Fibroblast of pulmonary artery (primary cell): ENCODE measurements at places on chromosomes 12 and 14.

- DNase-seq = no peak
Measured at GRCh38 chr14:88605594-88605993, 42.8 kb downstream of the ZC3H14 start.

DNA sequence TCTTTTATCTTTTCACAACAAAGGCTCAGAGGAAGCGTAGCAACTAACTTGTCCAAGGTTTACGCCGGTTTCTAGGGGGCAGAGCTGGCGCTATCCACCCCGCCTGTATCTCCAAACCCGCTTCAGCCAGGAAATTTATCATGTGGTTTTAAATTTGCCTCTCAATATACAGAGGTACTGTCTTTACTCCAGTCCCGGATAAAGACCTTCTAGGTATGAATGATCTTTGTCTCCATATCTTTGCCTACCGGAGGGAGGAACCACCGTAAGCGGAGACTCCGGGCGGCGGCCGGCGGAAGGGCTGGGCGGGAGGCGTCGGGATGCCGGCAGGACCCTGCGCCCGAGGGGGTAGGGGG, 693 bp upstream of the RIMKLB start:
- peak; percentile 64 for DNase-seq

GRCh38 chr12:58283553-58283952, 342.2 kb downstream of the ATP23 start:
- DNase-seq = no peak

- no peak for DNase-seq
Measured at GRCh38 chr12:116144384-116144783, 133.1 kb downstream of the MED13L start.

DNA sequence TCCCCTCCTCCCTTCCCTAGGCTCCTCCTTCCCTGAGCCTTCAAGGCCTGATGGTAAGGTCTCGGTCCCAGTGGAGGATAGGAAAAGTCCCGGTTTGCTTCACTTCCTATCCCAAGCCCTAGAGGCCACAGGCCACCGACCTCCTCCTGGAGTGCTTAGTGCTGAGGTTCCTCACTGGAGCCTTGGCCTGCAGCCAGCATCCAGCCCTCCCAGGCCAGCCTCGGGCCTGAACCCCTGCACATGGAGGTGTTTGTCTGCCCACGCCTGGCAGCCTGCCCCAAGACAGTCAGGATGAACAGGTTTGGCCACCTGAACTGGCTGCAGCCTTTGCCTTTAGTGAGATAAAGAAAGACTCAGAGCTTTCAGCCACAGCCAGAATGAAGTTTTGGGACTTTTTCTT, 15.8 kb upstream of the KRT7 start:
- DNase-seq = no peak

DNA sequence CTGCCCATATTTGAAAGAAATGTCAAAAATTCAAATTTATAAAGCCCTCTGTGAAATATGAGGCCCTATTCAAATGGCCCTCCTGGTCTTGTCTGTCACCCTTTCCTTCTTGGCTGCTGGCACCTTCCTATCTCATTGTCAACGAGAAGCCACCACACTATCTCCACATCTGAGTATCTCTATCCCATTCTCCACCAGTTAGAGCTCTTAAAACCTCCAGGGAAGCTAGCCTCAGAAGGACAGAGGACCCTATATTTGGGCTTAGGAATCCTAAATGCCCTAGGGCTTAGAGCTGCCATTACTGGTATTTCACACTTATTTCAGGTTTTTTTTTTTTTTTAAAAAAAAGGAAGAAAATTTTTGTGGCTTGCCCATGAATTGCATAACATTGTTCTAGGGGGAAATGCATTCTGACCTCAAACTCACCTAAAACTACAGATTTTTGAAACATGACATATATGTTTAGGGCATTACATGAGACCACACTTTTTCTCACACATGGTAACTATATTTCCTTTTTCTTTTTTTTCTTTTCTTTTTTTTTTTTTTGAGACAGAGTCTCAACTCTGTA, 25.0 kb downstream of the SLC25A21 start:
- no peak for DNase-seq

DNA sequence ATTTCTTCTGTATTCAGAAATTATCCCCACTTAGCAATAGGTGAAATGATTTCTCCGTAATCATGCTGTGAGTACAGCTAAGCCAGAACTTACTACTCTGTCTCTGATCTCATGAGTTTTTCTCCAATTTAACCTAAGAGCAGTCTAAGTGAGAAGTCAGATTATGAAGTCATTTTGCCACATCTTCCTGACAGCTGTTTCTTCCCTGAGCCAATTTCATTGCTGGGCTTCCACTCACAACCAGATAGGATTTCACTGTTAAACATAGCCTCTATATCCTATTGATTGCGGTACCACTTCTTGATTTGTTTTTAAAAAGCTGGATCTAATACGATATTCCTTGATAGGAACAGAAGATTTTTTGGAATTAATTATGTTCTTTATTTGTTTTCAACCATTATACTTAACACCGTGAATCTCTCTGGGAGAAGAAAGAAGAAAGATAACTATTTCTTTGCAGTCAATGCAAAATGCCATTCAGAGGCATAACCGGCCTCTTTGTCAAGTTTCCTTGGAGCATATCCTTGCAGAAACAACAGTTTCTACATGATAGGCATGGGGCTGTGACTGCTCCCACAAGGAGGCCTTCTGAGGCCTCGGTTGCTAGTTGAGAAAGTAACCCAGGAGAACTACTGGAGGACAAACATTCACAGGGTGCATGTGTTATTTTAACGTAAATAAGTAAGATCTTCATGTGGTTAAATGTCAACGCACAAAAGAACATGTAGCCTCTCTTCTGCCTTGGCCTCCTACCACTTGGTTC, 212.2 kb downstream of the NPAS3 start:
- DNase-seq = no peak

DNA sequence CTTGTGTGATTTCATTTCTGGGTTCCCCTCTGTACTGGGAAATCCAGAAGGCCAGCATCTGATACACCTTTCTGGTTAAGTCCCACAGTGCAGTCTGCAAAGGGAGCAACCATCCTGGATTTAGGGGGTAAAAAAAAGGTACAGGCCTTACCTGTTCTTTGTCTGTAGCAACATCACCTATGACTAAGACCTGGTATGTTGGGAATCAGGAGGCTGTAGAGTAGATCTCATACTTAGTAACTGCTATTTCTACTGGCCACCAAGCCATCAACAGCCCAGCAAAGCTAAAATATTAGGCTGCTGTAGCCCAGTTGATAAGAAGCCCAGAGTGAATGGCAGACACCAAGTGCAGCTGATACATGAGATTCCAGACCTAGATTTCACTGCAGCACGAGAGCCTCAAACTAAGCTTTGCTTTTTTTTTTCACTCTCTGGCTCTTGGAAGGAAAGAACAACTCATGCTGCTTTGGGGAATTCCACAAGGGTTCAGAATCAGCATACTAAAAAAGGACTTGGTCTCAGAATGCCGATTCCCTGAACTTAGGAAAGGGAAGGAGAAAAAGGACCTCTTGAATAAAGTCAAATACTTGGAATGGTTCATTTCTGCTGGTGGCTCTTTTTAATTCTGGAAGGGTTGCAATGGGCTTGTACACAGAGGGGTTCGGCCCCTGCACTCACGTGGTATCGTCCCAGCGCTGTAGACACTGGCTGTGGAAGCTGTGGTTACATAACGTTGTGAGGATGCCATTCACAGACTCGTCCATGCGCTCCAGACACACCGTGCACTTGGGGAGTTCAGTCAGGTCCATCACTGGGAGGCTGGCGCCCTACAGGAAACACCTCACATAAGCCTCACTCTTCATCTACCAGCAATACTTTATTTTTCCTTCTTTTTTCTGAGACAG, 20.5 kb downstream of the BRAP start:
- DNase-seq = no peak

GRCh38 chr12:100346660-100347059, 10.2 kb upstream of the SLC17A8 start:
- peak; percentile 24 for DNase-seq

GRCh38 chr14:97080991-97081390, 283.8 kb downstream of the VRK1 start:
- DNase-seq = no peak

GRCh38 chr12:105013892-105014291, 27.8 kb downstream of the NOPCHAP1 start:
- DNase-seq = no peak

DNA sequence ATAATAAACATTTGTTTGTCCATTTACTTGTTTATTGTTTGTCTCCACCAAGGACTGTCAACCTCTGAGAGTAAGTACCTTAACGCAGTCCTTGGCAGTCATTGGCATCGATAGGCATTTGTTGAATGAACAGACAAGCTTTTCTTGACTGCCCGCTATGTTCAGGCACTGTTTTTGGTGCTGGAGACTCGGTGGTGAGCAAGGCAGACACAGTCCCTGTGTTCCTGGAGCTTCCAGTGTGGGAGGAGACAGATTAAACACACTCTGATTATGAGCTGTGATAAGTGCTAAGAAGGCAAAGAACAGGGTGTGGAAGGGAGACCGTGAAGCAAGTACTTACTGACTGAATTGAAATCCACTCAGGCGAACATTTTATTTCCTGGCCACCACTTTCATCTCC, 1.2 kb downstream of the ATP6V0A2 start:
- peak; percentile 16 for DNase-seq

GRCh38 chr14:105061428-105062047, 3.7 kb downstream of the GPR132 start:
- no peak for DNase-seq

- no peak for DNase-seq
Measured at GRCh38 chr12:85266356-85266755, 13.7 kb upstream of the ALX1 start.

DNA sequence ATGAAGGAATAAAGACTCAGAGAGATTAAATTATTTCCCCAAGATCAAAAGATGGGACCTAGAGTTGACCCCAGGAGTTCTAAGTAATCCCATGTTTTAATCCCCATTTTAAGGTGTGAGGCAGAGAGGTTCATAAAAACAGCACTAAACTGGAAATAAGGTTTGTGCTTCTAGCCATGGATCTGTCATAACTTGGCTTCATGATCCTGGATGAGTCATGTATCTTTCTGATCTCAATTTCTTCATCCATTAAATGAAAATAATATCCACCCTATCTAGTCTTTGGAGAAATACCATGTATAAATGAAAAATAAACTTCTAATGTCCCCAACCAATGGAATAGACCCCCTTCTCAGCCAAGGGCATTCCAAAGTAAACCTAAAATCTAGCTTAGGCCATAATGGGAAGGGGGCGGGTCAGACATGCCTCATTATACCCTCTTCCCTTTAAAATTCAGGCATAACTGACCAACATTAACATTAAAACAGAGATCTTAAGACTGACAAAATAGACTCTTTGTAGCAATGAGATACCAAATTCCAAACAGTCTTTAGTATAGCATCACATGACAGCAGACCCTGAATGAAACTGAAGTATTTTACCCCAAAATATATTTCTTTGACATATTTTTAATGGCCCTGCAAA, 47.8 kb downstream of the SLC41A2 start:
- peak; percentile 50 for DNase-seq

GRCh38 chr12:40730281-40730680, 38.0 kb downstream of the CNTN1 start:
- DNase-seq = no peak

DNA sequence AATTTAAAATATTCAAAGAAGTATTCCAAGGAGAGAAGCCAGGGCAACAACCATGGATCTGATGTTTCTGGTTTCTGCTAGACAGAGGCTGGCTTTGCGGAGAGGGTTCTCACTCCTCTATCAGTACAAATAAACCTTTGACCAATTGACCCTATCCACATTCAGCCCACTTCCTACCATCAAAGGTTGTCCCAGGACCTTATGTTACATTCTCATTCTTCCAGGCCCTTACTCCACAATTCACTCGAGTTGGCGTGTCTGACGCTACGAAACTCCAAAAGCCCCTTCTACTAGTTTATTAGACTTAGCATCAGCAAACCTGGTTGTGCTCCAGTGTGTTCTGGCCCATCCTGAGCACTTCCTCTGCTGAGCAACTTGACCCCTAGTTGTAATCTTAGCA, 24.8 kb upstream of the RNASE12 start:
- DNase-seq = no peak

GRCh38 chr12:124868252-124869058, 4.8 kb upstream of the SCARB1 start:
- no peak for DNase-seq

DNA sequence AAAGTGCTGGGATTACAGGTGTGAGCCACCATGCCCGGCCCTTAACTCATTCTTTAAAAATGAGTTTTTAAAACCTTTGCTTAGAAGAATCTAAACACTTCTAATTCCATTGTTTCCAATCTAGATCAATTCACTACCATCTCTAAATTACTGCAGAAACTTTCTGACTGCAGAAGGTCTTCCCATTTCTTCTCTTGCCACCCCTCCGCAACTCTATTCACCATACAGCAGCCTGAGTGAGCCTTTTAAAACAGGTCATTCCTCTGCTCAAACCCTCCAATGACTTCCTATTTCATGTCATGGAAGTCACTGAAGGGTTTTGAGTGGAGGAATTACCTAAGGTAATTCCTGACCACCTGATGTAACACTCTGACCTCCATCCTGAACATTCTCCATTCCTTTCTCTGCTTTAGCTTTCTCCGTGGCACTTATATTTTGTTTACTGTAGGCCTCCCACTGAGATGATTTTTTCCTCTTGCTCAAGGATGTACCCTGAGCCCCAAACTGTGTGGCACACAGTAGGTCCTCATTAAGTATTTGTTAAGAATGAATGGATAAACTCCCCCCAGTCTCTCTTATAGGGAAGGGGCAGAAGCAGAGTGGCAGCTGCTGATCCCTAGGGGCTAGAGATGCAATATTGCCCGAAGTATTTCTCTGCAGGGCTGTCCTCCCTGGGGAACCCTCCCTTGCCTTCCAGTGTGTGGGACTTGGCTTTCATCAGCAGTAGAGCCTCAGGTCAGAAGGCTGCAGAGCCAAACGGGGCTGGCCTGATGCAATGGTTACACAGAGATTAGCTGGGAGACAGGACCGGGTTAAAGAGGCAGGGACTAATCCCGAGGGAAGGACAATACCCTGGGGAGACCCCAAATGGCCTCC, 1.2 kb downstream of the DDIT3 start:
- peak; percentile 68 for DNase-seq

- no peak for DNase-seq
Measured at GRCh38 chr14:24535737-24536136, 27.7 kb upstream of the CMA1 start.

GRCh38 chr14:94562022-94562421, 780 bp downstream of the SERPINA4 start:
- DNase-seq = no peak

DNA sequence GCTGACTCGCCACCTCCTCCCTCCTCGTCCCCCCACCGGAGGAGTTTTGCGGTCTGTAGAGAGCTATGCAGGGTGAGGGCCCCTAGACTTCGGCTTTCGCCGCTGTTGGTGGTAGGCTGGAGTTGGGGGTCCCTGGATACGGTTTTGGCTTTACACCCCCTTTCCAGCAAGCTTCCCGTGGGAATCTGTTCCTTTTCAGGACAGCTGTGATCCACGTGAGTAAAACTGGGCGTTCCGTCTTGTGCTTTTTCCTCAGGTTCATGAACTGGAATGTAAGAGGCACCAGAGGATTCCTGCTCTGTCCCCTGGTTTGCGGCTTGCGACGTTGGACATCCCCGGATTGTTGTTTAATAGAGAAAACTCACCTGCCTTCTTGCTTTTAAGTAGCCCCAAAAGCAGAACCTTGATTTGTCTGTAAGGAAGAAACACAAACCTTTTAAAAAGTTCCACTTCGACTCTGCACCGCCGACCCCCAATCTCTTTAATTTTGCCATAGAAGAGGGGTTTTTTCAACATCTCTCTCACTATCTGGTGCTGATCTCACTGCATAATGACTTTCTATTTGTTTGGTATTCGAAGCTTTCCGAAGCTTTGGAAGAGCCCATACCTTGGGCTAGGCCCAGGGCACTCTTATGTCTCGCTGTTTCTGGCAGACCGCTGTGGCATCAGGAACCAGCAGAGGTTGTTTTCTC, 490 bp downstream of the PRORP start:
- DNase-seq = peak; percentile 61

- no peak for DNase-seq
Measured at GRCh38 chr12:110247340-110248095, 33.5 kb upstream of the ATP2A2 start.
